ENCODE measurements at places on chromosomes 6 and 20.

GRCh38 chr20:53148771-53149147, 176.6 kb downstream of the TSHZ2 start:
- no peak for DNase-seq

DNA sequence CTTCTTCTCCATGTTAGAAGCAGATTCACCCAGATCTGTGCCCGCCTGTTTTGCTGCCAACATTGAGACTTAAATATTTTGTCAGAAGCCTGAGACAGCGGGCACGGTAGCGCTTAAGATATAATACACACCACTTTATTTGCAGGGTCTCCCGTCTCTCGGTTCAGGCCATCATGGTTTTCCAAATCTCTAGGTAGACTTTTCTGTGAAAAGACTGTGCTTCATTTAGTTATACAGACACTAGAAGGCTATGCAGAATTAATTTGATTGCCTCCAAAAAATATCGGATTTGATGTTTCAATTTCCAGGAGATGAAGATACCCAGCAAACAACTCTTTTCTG, 598 bp downstream of the TBP start:
- no peak for DNase-seq

DNA sequence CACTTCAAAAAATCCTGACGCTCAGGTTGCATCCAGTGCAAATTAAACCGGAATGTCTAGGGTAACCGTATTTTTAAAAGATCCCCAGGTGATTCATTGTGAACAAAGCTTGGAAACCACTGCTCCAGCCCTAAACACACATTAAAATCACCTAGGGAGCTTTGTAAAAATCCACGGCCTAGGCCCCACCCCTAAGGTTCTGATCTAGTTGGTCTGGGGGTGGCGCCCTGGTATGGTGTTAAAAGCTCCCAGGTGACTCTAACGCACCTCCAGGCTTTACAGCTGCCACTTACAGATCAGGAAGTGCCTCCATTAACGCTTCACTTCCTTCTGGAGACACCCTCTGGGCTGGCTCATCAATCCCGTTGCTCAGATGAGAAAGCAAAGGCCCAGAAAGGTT, 92.2 kb downstream of the GRM4 start:
- no peak for DNase-seq

GRCh38 chr6:2732503-2733089, 18.1 kb downstream of the MYLK4 start:
- no peak for DNase-seq

GRCh38 chr6:33885132-33886057, 81.6 kb upstream of the MLN start:
- DNase-seq, result no peak

GRCh38 chr6:151154418-151154817, 85.3 kb upstream of the AKAP12 start:
- no peak for DNase-seq

DNA sequence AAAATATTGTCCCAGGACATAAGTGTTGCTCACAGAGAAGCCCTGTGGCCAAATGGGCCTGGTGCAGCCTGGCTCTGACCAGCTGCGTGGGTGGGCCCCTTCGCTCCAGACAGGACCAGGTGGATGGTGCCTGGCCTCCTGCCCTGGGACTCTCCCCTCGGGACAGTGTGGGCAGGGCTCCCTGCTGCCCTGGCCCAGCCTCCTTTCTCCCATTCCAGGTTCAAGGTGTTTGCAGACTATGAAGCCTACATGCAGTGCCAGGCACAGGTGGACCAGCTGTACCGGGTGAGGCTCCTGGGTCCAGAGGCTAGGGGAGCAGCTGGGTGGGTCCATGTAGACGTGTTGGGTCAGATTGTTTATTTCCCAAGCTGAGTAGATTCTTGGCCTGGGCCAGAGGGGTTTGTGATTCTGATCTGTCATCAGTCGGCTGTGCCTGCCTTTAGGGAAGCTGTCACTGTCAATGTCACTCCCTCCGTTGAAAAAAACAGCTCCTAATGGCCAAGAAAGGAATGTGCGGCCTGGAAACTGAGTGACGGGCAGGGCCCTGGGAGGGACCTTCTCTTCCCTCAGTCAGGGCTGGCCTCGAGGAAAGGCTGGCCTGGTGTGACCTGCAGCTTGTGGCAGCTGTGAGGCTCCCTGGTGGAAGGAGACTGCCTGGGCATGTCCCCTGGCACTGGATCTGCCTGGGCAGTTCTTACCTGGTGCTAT, 47.7 kb downstream of the PYGB start:
- no peak for DNase-seq

- no peak for DNase-seq
Measured at GRCh38 chr6:45424451-45424861, 46.7 kb upstream of the SUPT3H start.

GRCh38 chr6:30136570-30137286, 788 bp downstream of the TRIM40 start:
- DNase-seq, result no peak

GRCh38 chr20:13212750-13213149, 8.3 kb upstream of the ISM1 start:
- DNase-seq, result no peak

- peak; percentile 72 for DNase-seq
Measured at GRCh38 chr6:98831057-98831958, 3.1 kb upstream of the POU3F2 start.

DNA sequence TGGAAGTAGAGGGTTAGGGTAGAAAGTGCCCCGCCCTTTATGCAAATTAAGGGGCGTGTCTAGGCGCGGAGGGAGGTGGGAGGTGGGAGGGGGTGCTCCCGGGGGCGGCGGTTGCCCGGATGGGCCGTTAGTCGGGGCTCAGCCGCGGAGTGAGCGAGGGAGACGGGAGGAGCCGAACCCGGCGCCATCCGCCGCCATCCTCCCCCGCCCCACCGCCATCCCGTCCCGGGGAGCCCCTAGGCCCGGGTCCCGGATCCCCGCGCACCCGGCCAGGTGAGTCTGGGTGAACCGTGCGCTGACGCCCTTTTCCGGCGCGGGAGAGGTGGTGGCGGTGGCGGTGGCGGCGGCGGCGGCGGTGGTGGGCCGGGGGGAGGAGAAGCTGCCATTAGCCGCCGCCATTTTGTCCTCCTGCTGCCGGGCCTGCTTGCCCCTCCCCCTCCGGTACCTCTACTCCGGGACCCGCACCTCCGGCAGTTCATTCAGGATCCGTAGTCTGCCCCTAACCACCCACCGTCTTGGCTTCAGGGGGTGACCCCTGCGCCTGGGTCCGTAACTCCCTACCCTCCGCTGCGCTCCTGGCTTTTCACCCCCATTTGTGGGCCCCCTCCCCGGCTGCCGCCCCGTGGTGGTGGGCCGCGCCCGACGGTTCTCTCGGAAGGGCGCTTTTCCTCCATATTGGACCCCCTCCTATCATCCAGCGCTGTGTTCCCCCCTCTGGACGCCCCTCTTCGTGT, at the start of gene PRRC2A:
Gene PRRC2A (plus strand): TSS at position 130 of the 734 bp plus-strand sequence. CDS start 2,075 bp downstream, outside the sequence.
- DNase-seq, result peak; percentile 87

- no peak for DNase-seq
Measured at GRCh38 chr20:9092113-9092512, 23.2 kb downstream of the PLCB4 start.

DNA sequence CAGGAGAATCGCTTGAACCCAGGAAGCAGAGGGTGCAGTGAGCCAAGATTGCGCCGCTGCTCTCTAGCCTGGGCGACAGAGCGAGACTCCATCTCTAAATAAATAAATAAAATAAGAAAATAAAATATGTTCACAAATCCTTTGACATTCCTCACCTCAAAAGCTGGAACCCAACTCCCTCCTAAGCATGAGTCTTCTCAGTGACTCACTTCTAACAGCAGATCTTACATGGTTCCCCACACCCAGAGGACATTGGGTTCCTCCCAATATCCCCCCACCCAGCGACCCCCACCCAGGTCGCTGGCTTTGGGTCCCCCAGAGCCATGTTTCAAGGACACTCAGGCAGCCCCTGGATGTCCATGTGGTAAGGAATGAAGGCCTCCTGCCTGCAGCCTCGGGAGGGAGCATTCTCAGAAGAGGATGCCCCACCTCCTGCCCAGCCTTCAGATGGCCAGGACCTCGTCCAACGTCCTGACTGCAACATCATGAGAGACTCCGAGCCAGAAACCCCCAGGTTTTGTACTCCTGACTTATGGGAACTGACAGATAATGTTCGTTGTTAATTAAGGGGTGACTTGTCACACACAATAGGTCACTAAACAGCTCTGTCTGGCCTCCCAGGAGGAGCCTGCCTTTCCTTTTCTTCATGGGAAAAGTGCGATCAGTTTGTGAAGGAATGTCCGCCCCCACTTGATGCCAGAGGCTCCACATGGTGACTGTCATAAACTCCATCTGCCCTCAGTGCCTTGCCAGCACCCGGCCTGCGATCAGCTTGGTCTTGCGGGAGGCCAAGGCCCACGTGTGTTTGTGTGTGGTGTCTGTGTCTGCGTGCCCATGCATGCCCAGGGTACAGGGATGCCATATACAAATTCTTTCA, 10.1 kb upstream of the GMEB2 start:
- DNase-seq, result peak; percentile 69

GRCh38 chr6:25735261-25735660, 19.3 kb upstream of the SLC17A4 start:
- DNase-seq, result no peak

DNA sequence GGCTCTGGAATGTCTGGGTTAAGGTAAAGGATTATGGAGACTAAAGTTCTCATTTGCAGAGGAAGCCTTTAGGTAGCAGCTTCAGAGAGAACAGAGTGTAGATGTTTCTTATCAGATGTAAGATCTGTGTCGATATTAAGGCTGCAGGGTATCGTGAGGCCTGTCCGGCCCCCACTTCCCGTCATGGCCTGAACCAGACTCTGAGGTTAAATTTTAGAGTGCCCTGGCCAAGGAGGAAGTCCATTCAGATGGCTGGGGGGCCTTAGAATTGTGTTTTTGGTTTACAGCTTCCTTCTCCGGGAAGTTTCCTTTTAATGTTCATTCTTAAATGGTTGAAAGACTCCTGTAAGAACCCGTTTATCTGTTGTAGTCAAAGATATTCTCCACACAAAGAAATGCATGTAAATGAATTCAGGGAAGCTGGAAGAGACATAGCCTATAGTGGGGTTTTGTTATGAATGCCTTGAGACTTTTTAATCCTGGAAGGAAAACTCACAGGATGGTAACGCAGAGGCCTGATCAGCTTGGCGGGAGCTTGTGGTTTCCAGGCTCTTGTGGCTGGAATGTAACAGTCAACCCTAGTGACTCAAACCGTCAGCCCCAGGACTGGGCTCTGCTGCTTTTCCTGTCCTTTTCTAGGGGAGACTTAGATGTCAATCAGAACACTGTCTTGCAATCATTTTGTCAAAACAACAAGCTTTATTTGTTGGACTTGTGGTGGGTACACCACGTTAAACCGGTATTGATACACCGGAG, 34.7 kb downstream of the KIF25 start:
- no peak for DNase-seq

DNA sequence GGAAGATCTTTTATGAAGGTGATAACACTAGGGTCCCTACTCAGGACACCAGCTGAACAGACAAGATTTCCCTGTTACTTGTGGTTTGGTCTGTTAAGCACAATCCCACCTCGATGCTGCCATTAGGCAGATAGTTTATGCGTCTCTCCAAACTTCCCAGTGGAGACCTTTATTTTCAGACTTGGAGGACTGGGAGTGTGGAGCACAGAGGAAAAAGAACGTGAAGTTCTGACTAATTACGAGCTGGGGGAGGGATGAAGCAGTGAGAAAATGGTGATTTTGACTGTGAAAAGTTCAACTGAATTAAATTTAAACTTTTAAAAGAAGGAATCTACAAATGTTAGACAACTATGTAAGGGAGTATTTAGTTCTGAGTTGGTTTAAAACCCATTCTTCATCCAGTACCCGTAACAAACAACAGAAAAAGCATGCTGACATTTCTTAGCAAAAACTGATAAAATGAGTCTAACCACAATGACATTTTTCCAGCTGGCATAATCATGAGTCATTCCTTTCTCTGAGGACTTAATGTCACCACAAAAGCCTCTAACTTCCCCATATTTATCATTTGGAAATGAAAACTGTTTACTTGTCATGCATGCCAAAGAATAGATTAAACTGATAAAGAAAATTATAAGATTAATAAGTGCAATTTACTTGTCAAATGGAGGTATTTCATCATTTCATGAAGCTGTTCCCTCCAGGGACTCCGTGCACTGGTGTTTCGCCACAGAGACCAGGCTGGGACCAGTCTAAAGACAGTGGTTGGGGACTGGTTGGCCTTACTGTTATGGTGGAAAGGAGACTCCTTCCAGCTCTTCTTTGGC, 113.3 kb upstream of the SSTR4 start:
- DNase-seq, result no peak

DNA sequence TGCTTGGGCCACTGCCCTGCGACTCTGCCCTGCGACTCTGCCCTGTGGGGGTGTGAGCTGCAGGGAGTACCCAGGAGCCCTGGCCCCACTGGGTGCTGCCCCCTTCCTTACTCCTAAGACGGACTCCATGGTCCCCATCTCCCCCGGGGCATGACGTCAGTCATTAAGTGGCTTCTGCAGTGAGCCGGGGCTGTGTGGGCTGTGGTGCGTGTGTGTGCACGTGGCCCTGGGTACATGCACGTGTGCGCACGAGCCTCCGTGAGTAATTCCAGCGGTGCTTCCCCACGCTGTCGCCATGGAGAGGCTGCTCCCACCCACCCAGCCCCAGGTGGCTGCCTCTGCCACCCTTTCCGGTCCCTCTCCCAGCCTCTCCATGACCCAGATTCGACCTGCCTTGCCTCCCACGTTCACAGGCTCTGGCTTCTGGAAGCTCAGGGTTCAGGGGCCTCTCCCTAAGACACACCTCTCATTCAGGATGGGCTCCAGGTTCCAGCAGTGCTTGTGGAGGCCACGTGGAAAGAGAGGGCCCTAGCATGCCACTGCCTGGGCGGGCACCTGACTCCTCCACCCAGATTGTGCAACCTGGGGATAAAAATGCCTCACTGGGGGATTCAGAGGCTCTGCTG, 88.3 kb downstream of the DLGAP4 start:
- peak; percentile 37 for DNase-seq

GRCh38 chr6:36130667-36131510, 576 bp downstream of the MAPK13 start:
- peak; percentile 79 for DNase-seq

DNA sequence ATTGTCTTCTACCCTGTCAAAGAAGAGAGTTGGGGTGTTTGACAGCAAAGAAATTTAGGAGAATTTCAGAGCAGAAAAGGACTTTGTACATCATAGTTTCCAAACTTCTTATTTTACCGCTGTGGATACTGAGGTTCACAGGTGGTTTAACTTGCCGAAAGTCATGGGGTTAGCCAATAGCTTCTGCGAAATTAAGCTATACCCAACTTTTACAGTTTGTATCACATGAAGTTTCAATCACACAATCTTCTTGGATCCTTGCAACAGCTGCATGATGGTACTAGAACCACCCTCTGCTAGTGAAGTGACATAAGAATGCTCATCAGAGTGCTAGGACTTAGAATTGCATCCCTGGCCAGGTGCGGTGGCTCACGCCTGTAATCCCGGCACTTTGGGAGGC, 345.5 kb downstream of the CD83 start:
- no peak for DNase-seq

DNA sequence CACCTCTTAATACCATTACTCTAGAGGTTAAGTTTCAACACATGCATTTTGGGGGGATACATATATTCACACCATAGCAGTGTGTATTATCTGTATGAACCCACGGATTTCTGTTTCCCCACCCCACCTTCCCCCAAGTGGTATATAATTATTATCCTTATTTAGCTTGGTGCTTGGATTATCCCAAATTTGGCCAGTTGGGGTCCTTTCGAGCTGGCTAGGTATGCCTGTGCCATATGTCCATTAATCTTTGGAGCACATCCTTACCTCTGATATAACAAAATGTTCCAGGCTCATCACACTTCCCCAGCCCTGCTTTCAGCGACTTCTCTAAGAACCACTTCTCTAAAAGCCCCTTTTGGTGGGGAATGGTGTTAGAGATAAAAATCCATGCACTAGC, 118.7 kb upstream of the MLIP start:
- DNase-seq, result no peak
